ENCODE measurements at places on chromosomes 5 and 9. TPM values are rescaled to one million over a fixed set of nuclear protein-coding genes. Genes with fewer than 3 reads are reported as not detected.

DNA sequence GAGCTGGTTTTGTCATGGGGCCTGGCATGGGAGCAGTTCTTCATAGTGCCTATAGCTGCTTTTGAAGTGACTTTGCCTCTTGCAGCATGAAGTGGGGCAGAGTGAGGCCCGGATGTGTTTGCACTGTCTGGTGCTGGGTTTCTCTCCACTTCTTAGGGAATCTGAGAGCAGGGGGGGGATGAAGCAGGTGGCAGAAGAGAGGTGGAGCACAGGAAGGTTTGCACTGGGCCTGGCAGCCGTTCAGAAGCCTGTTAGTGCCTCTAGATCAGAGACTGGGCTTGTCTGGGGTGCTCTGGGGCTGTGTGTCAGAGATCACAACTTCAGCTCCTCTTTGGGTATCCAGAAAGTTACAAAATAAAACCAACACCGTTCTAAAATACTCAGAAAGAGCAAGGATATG is 18.4 kb downstream of the USP20 start:
- no peak for DNase-seq

The SAXO1 gene
- total RNA-seq = not detected

GRCh38 chr9:133558191-133559126 is 24.0 kb downstream of the ADAMTSL2 start:
- DNase-seq = peak; percentile 27

GRCh38 chr5:175657593-175658271 is at the start of gene HRH2:
HRH2 (plus strand) TSS chr5:175658071; CDS start chr5:175683234, 25,163 bp downstream.
- peak; percentile 11 for DNase-seq

The LECT2 gene
- total RNA-seq = not detected

DNA sequence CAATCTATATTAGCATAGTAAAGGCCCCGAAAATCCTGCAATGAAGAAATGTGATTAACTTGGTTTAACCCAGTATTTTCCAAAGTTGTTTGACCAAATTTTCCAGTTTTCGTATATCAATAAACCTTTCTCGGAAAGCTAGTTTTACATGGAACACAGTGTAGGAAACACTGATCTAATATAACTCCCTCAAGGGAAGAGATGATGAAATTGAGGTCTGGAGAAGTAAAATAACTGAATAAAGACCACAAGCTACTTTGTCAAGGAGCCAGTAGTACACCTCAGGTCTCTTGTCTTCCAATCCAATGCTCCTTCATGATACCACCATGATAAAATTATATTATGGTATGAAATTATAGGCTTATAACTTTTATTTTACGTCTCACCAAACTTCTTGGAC is 118.1 kb upstream of the TARS1 start:
- DNase-seq = no peak
